ENCODE measurements at places on chromosomes 6 and 20.

- peak; percentile 47 for DNase-seq
Measured at GRCh38 chr6:11242711-11243110, 10.2 kb upstream of the NEDD9 start.

GRCh38 chr20:25252686-25253421, 5.0 kb downstream of the PYGB start:
- no peak for DNase-seq

DNA sequence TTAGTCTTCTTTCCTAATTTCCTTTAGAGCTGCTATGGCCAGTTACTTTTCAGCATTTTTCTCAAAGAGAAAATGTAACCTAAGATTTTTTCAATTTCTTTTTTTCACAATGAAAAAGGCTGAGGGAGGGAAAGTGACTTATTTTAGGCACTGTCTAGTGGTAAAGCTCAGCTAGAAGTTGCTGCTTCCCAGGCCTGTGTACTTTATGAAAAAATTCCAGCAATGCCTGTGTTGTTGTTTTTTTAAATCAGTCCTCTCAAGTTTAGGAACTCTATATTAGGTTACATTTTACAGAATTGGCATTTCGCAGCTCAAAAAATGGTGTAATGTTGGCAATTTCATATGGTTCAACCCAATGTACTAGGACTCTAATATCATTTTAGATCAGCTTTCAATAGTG, 269.6 kb downstream of the ARID1B start:
- DNase-seq, result no peak

- DNase-seq, result peak; percentile 90
Measured at GRCh38 chr6:42075159-42075838, 25.0 kb downstream of the TAF8 start.

DNA sequence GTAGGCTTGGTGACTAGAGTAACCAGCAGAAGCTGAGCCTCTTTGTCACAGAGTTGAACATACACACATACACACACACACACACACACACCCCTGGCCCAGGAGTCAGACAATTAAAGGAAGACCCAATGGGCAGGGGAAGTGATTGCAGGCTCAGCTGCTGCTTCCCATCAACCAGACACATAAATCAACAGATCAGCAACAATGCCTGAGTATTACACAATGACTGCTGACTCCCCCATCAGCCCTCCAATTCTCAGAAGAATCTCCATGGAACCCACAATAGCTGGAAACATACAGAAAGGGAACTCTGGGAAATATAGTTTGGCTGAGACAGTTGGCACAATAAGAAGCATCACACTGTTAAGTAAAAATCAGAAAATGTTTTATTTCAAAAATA, 270.4 kb upstream of the PLCB4 start:
- DNase-seq, result peak; percentile 34

DNA sequence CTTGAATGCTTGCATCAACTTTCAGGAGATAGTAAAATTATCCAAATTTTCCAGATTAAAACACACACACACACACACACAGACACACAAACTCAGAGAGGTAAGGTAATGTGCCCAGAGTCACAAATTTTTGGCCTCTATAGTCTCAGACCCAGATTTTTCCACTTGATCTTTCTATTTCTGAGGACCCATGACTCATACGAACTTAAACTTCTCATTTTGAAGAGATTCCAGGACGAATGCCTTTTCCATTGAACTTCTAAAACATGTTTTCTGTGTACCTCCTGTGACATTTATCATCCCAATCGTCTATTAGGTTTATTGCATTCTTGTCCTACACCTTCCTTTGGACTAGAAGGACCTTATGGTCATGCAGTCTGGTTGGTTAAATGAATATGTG, 172.9 kb upstream of the COL21A1 start:
- no peak for DNase-seq

Data from AG20443 (cell line).